Activated CD8-positive, alpha-beta memory T cell treated with anti-CD3 and anti-CD28 coated beads for 4 hours (primary cell): ENCODE measurements at places on chromosomes 5 and 9.

GRCh38 chr5:11040345-11040744, 279.3 kb upstream of the DAP start:
- no peak for DNase-seq

DNA sequence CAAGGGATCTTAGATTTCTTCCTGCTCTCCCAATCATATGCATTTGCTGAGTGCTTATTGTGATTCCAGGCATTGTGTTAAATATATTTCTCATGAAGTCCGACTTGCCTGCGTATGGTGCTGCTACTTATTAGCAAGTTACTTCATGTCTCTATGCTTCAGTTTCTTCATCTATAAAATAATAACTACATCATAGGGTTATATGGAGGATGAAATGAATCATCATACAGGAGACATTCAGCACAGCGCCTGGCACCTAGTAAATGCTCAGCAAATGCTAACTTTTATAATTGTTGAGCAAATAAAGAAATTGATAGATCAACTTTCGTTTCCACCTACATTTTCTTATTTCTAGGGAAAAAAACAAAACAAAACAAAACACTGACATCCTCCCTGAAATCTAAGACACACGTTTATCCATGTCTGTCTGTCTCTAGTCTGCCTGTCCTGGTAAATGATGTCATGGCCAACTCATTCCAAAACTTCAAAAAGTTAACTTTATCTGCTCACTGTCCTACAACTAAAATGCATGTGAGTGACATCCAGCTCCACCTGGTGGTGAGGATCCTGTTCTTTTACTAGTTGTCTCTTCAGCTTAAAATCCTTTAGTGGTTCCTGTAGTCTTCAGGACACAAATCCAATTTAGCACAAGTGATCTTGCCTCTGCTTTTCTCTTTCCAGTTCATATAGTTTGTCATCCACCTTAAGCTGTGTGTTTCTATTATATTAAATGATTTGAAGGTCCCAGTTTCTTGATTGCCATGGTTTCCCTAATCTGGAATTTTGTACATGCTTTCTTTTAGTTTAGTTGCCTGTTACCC, 27.7 kb downstream of the PPP3R2 start:
- DNase-seq: no peak

DNA sequence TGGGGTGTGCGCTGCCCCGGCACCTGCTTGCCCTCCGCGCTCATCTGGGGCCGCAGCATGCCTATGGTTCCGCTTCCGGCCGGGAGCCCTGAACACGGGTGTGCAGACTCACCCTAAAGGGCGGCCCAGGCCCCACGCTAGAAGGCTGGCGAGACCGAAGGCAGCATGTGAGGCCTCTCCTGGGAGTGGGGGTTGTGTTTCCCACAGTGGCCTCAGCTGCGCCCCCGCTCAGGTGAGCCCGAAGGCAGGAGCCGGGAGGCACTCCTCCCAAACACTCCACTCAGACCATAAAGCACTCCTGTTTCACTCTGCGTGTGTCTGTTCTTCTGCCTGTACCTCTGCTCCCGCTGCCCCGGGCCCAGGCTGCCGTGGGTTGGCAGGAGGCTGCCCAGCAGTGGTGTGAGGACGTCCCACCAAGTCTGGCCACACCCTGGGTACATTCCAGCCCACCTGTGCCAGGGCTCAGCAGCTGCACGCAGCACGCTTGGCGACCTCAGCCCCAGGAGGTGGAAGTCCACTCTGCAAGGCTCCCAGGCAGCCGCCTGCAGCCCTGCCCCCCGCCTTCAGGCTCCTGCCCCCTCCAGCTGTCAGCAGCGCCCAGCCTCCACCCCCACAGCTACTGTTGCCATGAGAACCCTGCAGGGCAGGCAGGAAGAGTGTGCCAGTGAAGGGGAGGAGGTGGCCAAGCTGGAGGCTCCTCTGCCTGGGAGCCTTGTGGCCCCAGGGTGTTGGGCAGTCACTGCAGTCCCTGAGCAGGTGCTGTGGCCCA, 1.2 kb upstream of the AJM1 start:
- no peak for DNase-seq

- no peak for DNase-seq
Observed at GRCh38 chr5:65474130-65474711, 7.5 kb downstream of the ADAMTS6 start.

- no peak for DNase-seq
Observed at GRCh38 chr5:123035918-123036390, 571 bp downstream of the PPIC start.

DNA sequence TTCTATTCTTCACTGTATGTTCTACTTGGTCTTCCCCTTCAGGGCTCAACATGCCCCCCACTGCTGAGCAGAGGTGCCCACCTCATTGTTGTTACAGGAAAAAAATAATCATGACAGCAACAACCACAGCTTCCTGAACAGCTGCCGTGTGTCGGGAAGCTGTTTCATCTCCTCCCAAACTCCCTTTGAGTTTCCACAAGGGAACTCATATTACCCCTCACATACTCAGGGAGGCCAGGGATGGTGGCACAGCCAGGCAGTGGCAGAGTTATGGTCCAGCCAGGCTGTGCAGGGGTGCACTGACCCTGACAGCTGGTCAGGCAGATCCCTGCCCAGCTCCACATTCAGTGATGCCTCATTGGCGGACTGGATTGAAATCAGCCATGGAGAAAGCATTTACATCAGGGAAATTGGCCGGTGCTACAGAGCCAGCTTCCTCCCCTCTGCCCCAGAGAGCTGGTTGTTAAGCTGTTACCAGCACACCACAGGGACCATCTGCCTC, 37.3 kb downstream of the SARDH start:
- DNase-seq: no peak

DNA sequence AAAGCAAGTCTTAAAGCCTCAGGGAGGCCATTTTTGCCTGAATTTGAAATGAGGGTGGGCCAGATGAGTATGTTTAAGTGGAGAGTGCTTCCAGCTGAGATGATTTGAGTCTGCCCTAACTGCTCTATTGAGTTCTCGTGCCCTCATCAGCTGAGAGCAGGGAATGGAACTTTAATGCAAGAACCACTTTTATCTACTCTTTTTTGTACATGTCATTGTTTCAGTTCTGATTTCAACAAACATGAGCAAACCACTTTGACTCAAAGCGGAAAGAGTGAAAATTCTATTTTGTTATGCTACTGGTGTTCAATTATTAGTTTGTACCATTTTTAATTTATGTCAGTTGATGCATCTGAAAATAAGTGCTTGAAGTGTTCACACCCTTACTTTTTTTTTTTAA, 35.8 kb downstream of the DCAF10 start:
- no peak for DNase-seq

- no peak for DNase-seq
Observed at GRCh38 chr9:70581214-70581954, 166.9 kb upstream of the KLF9 start.

- DNase-seq: no peak
Observed at GRCh38 chr5:62100201-62100600, 205.8 kb upstream of the KIF2A start.

GRCh38 chr5:179343719-179344430, 1.4 kb downstream of the ADAMTS2 start:
- no peak for DNase-seq

GRCh38 chr5:42874621-42875198, 63.0 kb upstream of the SELENOP start:
- no peak for DNase-seq

GRCh38 chr5:123365156-123365555, 58.0 kb downstream of the CEP120 start:
- no peak for DNase-seq

- no peak for DNase-seq
Observed at GRCh38 chr5:81961651-81962440, 10.0 kb upstream of the ATG10 start.

GRCh38 chr9:81382281-81382680, 307.1 kb downstream of the TLE1 start:
- DNase-seq: no peak

GRCh38 chr9:4299005-4299795, 668 bp downstream of the GLIS3 start:
- DNase-seq: no peak

DNA sequence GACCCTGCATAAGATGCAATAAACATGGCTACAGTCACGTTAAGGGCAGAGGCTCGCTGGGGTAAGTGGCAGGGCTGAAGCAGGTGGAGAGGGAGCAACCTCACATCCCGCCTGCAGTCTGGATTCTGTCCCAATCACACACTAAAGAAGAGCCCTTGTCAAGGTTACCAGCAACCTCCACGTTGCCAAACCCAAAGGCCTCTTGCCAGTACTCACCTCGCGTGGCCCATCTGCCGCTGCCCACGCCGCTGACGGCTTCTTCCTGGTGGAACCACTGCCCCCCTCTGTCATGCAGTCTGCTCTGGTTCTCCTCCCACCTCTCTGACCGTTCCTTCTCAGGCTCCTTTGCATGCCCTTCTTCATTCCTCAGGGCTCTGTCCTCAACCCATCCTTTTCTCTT, 8.8 kb downstream of the AQP7 start:
- DNase-seq: no peak

- no peak for DNase-seq
Observed at GRCh38 chr9:124062172-124062571, 50.6 kb downstream of the LHX2 start.
